ENCODE measurements at places on chromosomes 4 and X.

- DNase-seq = no peak
Measured at GRCh38 chrX:105328773-105329172, 108.3 kb upstream of the TEX13A start.

- peak; percentile 47 for DNase-seq
Measured at GRCh38 chrX:71652405-71652804, 14.9 kb upstream of the LOC101059915 start.

DNA sequence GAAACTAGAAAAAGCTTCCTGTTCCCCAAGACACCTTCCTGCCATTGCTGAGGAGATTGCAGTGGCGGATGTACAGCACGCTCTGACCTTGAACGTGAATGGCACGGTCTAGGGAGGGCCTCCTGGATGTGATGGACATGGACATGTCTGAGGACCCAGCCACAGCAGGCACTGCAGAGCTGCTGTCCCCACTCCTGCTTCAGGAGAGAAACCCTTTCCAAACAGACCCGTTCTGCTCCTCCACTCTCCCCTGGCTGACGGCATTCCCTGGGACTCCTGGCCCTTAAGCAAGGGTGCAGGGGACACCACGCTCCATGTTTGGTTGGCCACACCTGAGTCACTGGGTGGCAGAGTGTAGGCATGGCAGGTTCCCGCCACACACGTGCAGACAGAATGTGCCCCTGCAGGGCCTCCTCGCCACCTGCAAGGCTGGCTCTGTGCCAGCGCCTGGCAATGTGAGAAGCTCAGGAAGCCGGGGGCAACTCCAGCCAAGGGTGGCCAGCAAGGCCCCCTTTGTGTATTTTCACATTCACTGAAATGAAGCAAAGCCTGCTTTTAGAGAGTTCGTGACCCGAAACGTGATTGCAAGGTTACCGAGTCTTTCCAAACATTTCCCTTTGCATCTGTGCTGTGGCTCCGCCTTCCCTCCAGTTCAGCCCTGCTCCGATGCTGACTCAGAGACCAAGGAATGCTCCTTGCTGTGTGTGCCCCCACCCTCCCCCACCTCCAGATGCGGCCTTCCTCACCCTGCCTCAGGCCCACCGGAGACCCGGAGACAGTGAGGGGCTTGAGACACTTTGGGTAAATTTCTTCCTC lies 46.1 kb downstream of the HTRA3 start:
- no peak for DNase-seq

DNA sequence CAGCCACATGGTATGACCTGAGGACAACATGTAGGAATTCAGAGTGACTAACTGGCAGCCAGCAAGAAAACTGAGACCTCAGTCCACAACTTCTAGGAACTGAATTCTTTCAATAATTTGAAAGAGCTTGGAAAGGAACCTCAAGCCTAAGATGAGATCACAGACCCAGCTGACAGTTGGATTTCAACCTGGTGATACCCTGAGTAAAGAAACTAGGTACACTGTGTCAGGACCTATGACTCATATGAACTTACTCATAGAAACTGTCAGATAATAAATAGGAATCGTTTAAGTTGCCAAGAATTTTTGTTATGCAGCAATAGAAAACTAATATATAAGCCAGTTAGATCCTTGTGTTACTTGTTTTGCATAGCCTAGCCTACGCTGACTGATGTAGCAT lies 102.4 kb upstream of the DCAF12L1 start:
- DNase-seq = no peak

GRCh38 chrX:153366878-153367538 lies 33.1 kb downstream of the ZNF275 start:
- no peak for DNase-seq

- DNase-seq = no peak
Measured at GRCh38 chr4:15510961-15511360, 41.3 kb downstream of the CC2D2A start.

DNA sequence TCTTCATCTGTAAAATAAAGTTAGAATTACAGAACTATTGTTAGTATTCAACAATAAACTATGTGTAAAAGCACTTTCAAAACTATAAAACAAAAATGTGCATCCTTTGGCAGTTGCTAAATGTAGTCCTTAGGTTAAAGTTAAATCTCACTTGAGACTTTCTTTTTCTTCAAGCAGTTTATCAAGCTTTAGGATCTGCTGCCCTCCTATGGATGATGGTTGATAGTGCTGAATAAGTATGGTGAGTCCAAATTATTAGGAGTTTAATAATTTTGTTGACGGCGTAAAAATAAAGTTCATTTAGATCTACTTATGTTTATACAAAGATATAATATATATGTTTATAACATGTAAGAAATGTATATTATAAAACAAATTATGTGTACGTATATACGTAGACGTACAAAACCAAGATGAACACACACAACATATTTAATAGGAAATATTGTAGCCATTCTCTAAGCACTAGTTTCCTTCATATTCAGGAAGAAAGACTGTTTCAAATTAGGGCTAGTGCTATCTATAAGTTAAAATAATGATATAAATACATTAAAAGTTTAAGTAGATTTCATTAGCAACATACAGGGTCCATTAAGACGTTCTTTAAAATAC lies 22.3 kb downstream of the UGT2A2 start:
- DNase-seq = no peak

DNA sequence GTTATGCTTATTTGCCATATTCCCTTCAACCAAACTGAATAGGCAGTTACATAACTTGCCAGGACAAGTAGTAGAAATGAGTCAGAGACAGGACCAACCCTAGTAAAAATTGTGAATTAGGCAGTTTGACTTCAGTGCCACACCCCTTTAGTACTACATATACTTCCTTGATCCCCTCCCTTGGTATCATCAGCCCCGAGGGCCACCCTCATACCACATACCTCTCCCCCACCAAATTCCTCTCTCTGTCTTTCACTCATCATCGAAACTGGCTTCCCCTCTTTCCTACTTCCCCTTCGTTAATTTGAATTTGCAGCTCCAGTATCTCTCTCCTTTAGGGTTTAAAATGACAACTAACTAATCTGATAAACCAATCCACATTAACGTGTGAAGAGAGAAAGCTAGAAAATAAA lies 7.9 kb upstream of the PTPN13 start:
- no peak for DNase-seq

DNA sequence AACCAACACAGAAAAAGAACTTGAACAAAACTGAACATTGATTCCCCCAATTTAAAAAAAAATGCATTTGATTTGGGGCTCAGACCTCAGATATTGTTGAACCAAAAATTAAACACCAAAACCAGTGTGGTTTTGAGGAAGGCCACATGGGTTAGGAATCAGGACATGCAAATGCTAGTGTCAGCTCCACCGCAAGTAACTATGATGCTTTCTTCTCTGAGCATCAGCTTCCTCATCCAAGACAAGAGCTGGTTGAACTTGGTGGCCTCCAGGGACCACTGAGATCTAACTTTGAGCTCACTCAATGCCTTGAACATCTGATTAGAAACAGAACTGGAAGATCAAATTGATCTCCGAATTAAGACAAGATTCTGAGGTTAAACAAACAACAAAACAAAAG lies 142.9 kb upstream of the NWD2 start:
- DNase-seq = no peak

- DNase-seq = no peak
Measured at GRCh38 chr4:109548655-109549054, 11.4 kb upstream of the MCUB start.

- no peak for DNase-seq
Measured at GRCh38 chr4:79904331-79904730, 168.7 kb downstream of the ANTXR2 start.

DNA sequence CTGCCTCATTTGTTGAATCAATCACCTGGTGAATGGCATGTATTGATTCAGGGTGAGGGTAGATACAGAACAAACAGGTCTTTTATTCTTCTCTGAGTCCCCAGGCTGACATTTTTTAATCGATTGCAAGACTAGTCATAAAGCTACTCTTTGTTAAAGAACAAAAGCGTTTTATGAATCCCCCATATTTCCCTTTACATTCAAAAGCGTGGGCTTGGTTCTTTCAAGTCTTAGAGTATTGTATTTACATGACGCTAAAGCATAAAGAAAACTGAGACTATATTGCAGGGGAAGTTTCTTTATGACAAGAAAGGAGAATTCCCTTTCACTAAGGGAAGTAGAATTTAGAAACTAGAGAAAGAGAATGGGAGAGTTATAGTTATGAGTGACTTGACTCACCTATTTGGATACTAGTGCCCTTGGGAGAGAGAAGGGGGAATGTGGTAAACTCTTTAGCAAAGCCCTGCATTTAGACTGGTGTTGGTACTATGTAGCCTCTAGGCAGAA lies 69.3 kb upstream of the PDE5A start:
- no peak for DNase-seq

- DNase-seq = no peak
Measured at GRCh38 chr4:48041535-48042137, 25.1 kb downstream of the NIPAL1 start.

DNA sequence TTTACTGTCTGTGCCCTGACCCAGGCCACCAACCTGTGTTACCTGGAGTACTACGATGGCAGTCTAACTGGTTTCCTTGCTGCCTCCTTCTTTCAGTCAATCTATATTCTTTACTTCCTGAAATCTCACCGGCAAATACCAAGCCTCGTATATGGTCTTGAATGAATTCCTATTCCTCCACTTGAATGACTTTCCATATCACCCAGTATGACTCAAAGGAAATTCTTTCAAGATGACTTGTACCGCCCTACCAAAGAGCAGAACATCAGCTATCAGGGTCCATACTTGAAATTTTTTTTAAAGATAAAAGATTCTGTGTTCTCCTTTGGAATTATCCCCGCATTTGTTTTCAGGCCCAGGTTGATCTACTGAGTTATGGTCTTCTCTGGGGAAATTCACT lies 378.0 kb downstream of the AFF2 start:
- no peak for DNase-seq

DNA sequence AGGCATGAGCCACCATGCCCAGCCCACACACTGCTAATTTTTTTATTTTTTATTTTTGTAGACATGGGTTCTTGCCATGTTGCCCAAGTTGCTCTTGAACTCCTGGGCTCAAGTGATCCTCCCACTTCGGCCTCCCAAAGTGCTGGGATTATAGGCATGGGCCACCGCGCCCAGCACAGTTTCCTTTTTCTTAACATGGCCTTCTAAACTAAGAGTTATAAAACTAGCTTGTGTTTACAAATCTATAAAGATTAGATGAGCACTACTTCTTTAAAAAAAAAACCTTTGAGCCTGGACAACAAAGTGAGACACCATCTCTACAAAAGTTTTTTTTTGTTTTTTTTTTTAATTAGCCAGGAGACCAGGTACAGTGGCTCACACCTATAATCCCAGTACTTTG lies 10.7 kb downstream of the GRSF1 start:
- no peak for DNase-seq

GRCh38 chr4:155766622-155767021 lies 7.8 kb downstream of the GUCY1B1 start:
- DNase-seq = no peak

- DNase-seq = no peak
Measured at GRCh38 chr4:3865986-3866812, 100.0 kb downstream of the ADRA2C start.

- DNase-seq = no peak
Measured at GRCh38 chr4:168972596-168972995, 37.5 kb downstream of the CBR4 start.

DNA sequence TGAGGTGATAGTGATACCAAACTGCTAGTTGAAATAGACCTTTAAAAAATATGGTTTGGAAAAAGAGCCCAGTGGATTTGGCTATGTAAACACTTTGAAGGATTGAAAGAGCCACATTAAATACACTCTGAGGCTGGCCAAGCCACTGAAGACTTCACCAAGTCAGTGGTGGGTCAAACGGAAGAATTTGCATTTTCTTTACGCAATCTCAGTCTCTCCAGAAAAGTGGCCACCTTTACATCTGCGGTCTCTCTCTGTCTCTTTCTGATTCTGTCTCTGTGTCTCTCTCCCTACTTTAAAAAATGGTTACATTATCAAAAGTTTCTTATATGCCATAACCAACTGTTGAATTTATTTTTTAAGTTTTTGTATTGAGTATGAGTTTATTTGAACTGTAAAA lies 651.2 kb upstream of the PITX2 start:
- DNase-seq = no peak

All from effector CD4-positive, alpha-beta T cell (primary cell).